NCI-H146 (cell line): ENCODE measurements at places on chromosomes 5 and 9.

GRCh38 chr5:150117945-150118560 is 31.7 kb upstream of the CSF1R start:
- DNase-seq, result no peak

DNA sequence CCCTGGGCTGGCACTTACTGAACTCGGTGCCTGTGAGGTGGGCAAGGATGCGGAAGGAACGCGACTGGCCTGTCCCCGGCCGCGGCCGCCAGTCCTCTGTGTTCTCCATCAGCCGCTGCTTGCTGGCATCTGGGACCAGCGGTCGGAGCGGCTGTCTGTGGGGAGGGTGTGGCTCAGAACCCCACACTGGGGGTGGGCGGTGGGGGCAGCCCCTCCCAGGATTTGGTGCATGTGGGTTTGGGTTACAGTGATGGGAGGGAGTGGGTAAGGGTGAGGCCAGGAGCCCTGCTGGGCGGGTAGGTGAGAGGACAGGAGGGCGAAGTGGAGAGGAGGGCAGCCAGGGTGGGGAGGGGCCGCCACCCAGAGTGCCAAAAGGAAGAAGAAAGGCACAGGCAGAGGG is 6.4 kb downstream of the PDLIM7 start:
- DNase-seq, result no peak

GRCh38 chr9:131043087-131043486 is 34.1 kb downstream of the LAMC3 start:
- DNase-seq, result no peak

GRCh38 chr5:129996896-129997295 is 92.6 kb downstream of the CHSY3 start:
- no peak for DNase-seq

GRCh38 chr9:133682818-133683585 is 46.8 kb downstream of the DBH start:
- no peak for DNase-seq
